Motor neuron (in vitro differentiated cells): ENCODE measurements at places on chromosomes 2 and 18. TPM values are rescaled to one million over a fixed set of nuclear protein-coding genes. Genes with fewer than 3 reads are reported as not detected.

DNA sequence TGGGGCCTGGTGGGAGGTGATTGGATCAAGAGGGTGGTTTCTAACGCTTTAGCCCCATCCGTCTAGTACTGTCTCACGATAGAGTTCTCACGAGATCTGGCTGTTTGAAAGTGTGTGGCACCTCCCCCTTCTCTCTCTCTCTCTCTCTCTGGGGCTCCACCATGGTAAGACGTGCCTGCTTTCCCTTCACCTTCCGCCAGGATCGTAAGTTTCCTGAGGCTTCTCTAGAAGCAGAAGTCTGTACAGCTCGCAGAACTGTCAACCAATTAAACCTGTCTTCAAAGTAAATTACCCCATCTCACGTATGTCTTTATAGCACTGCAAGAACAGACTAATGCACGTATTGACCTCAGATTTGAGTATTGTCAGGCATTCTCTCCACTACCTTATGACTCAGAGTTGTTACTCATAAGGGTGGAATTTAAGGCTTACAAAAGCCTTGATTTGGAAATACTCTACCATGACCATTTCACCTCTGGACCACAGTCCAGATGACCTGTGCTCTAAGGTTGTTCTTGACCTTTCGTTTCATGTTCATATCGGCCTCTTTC lies 99.5 kb upstream of the AGAP1 start:
- no peak for ATAC-seq

DNA sequence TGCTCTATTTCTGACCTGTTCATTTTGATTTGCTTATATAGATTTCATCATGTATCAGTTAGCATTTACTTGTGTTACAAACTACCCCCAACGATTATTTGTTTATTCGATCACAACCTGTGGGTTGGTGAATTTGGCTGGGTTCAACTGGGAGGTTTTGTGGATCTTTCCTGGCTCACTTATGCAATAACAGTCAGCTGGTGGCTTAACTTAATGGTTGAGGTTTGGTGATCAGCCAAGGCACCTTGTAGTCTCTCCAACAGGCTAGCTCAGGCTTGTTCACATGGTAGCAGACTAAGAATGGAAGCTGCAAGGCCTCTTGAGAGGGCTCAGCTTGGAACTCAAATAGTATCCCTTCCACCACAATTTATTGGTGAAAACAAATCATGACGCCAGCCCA lies 5.4 kb upstream of the PUM2 start:
- no peak for ATAC-seq

DNA sequence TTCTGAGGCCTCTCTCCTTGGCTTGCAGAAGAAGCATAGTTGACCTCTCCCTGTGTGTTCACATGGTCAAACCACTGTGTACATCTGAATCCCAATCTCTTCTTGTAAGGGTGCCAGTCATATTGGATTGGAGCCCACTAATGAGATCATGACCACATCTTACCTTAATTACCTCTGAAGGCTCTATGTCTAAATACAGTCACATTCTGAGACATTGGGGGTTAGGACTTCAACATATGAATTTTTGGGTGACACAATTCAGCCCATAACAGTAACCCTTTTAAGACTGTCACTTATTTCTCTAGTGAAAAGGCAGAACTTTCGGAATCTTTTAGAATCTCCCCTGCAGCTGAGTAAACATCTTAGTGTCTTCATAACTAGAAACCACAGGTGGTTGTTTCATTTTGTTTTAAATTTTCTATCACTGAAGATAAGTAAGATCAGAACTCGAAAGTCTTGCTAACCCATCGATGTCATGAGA lies 33.3 kb downstream of the BMP10 start:
- no peak for ATAC-seq

Gene SCLY
- 7.4 and 8.8 TPM in 2 replicates for total RNA-seq

Gene MERTK
- 2.9 and 4.3 TPM in 2 replicates for total RNA-seq
